ENCODE measurements at places on chromosomes 1 and 21.

- DNase-seq = no peak
These were observed 56.0 kb downstream of the KANK4 start for GRCh38 chr1:62263006-62263813.

GRCh38 chr1:173768206-173768605, 53.4 kb downstream of the KLHL20 start:
- no peak for DNase-seq

GRCh38 chr1:29195881-29196291, 14.2 kb upstream of the SRSF4 start:
- no peak for DNase-seq

GRCh38 chr1:1132956-1133750, 17.3 kb upstream of the C1orf159 start:
- no peak for DNase-seq

GRCh38 chr1:209414803-209415329, 168.6 kb upstream of the CAMK1G start:
- DNase-seq = no peak
